CD4-positive, alpha-beta T cell treated with Interleukin-6 at 100 ng/mL for 8 hours (primary cell): ENCODE measurements at places on chromosomes 12 and 14.
A peak's percentile ranks its signal among the peaks of the same experiment; 100 is the strongest.

GRCh38 chr12:724194-724855 lies 28.1 kb upstream of the WNK1 start:
- peak; percentile 44 for DNase-seq

DNA sequence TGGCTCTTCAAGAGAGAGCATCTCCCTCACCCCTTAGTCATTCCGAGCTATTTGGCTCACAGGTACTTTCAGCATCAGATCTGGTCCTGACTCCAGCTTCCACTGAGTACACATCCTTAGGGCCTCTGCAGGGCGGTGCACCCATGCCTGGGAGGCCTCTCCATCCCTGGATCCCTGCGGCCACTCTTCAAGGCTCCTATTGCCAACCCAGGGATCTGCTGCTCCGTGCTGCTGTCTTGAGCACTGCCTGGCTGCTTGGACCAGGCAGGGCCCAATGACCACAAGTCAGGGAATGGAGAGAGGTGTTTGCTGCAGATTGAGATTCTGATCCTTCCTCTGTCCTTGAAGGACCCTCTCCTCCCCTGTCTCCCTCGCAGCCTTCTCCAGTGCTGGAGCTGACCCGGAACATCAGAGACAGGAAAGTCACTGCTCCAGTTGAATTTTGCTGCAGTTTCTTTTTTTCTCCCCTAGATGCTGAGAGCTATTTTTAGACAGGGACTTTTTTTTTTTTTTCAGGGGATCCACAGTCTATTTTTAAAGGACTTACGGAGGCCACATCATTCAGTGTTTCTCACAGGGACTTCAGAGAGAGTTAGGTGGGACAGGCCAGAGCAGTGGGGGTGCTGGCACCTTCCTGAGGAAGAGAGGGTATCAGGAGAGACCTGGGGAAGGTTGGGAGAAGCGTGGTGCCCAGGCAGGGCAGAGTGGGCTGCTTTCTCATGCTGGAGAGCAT lies 50.1 kb upstream of the KCNA1 start:
- DNase-seq = no peak

GRCh38 chr12:59115526-59115925 lies 195.2 kb upstream of the LRIG3 start:
- no peak for DNase-seq

- no peak for DNase-seq
Observed at GRCh38 chr12:80293759-80294158, 150.3 kb upstream of the PTPRQ start.

DNA sequence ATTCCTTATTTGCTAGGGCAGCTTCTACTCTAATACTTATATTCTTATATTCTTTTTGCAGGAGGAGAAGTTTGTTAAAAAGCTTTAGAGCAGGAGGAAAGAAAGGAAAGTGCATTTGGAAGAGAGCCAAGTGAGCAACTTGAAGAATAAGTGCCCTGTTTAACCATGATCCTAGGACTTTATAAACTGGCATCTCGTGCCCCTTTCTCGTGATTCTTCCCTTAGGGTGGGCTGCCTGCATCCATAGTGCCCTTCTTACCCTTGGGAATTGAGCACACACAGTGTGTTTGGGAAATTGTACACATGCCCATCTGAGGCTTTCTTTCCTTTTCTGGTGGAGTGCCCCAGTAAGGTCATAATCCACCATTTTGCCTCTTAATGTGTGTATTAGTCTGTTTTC lies 141.9 kb downstream of the NUBPL start:
- no peak for DNase-seq

DNA sequence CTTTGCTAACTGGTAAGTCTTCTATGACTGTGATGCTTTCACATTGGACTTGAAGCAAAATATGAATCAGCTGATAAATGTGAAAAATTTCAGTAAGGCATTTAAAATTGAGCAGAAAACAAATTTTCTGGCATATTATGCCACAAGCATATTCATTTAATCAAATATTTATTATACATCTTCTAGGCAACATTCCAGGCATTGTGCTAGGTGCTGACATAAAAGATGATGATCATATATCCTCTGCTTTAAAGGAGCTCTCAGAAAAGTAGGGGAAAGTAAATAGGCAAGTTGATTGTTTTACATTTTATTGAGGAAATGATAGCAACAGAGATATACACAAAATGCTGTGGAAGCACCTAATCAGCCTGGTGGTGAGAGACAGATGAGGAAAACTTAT lies 248.9 kb downstream of the SLC16A7 start:
- DNase-seq = no peak

GRCh38 chr14:97200245-97200644 lies 403.1 kb downstream of the VRK1 start:
- DNase-seq = no peak

DNA sequence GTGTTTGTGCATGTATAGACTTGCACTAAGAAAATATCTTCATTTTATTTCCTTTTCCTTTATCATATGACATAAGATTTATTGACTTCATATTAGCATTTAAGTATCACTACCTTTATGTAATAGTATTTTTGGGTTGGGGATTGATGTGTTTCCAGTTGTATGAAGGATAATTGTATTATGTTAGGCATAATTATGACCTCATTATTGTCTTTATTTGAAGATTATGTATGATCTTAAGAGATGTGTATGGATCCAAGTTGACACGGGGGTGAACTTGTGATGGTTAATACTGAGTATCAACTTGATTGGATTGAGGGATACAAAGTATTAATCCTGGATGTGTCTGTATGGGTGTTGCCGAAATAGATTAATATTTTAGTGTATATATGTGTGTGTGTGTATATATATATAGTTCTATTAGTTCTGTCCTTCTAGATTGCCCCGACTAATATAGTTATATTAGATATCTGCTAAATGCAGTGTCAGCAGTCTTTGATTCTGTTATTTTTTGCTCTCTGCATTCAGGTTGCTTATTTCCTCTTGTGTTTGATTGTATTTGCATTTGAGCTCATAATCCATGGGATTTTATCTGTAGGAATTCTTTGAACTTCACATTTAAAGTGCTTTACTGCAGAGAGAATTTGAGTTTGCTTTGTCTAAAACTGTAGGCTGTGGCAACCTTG lies 211.0 kb downstream of the TMEM117 start:
- no peak for DNase-seq

- DNase-seq = peak; percentile 33
Observed at GRCh38 chr14:75513911-75514672, 8.2 kb upstream of the BATF start.

- no peak for DNase-seq
Observed at GRCh38 chr12:122458105-122459035, 35.9 kb upstream of the CLIP1 start.

GRCh38 chr14:101088714-101089113 lies 185.2 kb upstream of the RTL1 start:
- no peak for DNase-seq

DNA sequence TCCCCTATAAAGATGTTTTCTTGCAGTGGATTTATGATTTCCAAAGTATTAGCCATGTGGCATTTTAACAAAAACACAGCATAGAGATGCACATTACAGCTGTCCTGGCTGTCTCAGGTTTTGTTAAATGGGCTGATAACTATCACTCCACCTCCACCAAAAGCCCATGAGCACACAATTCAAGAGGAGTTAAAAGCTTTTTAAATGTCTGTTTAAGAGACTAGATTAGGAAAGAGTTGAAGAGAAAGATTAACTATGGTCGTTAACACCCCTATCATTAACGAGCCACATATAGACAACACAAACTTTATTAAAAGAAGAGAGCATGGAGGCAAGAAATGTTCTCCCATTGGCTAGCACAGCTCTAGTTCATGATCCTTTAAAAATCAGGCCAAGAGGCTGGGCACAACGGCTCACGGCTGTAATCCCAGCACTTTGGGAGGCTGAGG lies 14.5 kb downstream of the CBX5 start:
- no peak for DNase-seq

DNA sequence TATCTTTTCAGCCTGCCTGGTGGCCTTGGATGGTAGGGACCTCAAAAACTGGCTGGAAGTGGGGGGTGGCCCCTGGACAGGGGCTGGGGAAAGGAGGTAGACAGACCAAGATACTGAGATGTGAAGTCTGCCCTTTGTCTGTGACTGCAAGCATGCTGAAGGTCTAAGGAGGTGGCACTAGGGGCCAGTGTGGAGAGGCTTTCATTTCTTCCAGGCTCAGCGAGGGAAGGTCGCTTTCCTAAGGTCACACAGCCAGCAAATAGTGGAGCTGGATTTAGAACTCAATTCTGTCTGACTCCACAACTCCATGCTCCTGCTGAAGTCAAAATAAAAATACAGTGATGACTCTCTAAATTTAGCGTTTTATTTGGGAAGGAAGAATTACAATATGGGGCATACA lies 11.3 kb upstream of the PLBD2 start:
- no peak for DNase-seq

GRCh38 chr12:15536446-15536845 lies 214.1 kb downstream of the PTPRO start:
- no peak for DNase-seq

- DNase-seq = no peak
Observed at GRCh38 chr12:26359576-26359975, 164.2 kb downstream of the SSPN start.

GRCh38 chr12:1826867-1827705 lies 6.7 kb downstream of the LRTM2 start:
- DNase-seq = no peak

- no peak for DNase-seq
Observed at GRCh38 chr14:64801800-64802199, 77.9 kb downstream of the SPTB start.

- peak; percentile 34 for DNase-seq
Observed at GRCh38 chr12:22543246-22544037, 900 bp downstream of the C2CD5 start.

DNA sequence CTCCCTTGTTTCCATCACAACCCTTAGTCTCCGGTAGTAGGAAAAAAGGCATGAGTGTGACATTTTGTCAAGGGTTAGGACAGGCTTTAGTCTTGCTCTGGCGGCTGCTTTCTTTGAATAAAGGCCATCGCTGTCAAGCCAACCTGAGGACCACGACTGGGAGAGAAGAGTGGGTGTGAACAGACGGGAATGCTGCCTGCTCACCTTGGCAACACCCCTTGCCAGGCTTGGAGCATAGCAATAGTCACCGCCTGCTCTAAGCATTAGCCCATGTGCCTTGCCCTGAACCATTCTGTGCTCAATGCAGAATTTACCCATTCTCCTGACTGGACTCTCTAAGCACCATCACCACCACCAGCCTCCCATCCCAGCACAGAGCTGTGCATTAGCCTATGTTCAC lies 36.2 kb downstream of the SPTB start:
- no peak for DNase-seq

GRCh38 chr12:70338531-70338930 lies 27.6 kb upstream of the KCNMB4 start:
- DNase-seq = no peak

GRCh38 chr12:6936636-6937480 lies 6.8 kb upstream of the RNU7-1 start:
- DNase-seq = no peak

DNA sequence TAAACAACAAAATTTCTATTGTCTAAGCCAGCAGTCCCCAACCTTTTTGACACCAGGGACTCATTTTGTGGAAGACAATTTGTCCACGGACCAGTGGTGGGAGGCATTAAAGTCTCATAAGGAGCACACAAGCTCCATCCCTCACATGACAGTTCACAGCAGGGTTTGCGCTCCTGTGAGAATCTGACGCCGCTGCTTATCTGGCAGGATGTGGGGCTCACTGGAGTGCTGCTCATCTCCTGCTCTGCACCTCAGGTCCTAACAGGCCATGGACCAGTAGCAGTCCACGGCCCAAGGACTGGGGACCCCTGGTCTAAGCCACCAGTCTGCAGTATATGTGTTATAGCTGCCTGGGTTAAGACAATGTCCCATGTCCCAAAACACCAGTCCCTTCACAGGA lies 27.2 kb downstream of the VCPKMT start:
- DNase-seq = peak; percentile 34

DNA sequence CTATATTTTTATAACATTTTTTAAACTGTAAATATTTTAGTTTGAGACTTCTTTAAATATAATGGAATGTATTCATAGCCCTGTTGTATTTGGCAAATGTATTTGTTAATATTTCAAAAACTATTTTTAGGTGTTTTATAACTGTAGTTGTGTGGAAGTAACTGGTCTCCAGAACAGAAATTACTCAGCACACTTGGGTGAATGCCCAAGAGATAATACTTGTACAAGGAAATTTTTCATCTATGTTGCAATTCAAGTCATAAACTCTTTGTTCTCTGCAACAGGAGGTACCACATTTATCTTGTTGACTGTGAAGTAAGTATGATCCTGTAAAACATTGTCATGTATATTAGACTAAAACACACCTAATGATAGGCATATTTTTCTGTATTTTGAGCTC lies 72.8 kb downstream of the SLCO1B3 start:
- no peak for DNase-seq

DNA sequence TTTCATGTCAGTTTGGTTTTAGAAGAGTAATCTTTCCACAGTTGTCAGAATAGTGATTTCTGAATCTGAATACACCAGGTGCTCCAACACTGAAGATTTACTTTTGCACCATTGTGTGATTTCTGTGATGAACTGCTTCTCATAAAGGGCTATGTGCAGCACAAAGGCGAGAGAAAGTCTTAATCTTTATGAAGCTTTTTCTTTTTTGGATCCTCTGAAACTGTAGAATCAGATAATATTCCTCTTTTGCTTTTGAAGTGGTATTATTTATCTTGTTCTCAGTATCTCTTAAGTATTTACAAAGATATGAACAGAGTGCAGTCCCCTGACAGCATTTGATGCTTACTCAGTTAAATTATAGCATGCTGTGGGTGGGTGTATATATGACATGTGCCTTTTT lies 207.8 kb downstream of the NAV3 start:
- DNase-seq = no peak

GRCh38 chr12:67442347-67442841 lies 173.2 kb downstream of the CAND1 start:
- DNase-seq = no peak

- no peak for DNase-seq
Observed at GRCh38 chr14:21025371-21026273, 761 bp upstream of the NDRG2 start.

DNA sequence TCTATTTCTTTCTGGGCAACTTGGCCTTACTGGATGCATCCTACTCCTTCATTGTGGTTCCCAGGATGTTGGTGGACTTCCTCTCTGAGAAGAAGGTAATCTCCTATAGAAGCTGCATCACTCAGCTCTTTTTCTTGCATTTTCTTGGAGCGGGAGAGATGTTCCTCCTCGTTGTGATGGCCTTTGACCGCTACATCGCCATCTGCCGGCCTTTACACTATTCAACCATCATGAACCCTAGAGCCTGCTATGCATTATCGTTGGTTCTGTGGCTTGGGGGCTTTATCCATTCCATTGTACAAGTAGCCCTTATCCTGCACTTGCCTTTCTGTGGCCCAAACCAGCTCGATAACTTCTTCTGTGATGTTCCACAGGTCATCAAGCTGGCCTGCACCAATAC lies 5.3 kb downstream of the OR4N5 start:
- DNase-seq = no peak

DNA sequence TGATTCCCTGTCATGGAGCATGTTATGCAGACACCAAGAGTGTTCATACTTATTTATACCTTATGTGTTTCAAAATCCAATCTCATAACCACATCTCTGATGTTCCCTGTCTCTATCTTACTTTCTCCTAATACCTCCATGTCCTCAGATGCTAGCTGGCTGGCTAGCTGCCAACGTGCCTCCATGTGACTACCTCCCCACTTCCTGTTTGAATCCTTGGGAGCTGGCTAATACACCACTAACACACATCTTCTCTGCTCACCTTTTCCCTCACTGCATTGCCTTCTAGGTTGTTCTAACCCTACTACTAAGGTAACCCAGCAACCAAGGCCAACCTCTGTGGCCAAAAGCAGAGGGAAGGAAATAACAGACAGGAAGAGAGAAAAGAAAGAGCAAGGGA lies 27.3 kb downstream of the TTC5 start:
- DNase-seq = peak; percentile 4
